Upper lobe of right lung (tissue), 1 donor: ENCODE measurements at places on chromosomes 7 and 10. TPM values are rescaled to one million over a fixed set of nuclear protein-coding genes. Genes with fewer than 3 reads are reported as not detected.

Gene HOXA4
- 7.1 TPM for total RNA-seq

- H3K27me3 ChIP-seq, result no peaks in the 10 kb centered on the region
- DNase-seq, result no peak
- H3K4me3 ChIP-seq, result no peak overlapping the region
- no peak overlapping the region for H3K27ac ChIP-seq
Observed at GRCh38 chr10:70378122-70378521, 4.3 kb downstream of the LRRC20 start.

DNA sequence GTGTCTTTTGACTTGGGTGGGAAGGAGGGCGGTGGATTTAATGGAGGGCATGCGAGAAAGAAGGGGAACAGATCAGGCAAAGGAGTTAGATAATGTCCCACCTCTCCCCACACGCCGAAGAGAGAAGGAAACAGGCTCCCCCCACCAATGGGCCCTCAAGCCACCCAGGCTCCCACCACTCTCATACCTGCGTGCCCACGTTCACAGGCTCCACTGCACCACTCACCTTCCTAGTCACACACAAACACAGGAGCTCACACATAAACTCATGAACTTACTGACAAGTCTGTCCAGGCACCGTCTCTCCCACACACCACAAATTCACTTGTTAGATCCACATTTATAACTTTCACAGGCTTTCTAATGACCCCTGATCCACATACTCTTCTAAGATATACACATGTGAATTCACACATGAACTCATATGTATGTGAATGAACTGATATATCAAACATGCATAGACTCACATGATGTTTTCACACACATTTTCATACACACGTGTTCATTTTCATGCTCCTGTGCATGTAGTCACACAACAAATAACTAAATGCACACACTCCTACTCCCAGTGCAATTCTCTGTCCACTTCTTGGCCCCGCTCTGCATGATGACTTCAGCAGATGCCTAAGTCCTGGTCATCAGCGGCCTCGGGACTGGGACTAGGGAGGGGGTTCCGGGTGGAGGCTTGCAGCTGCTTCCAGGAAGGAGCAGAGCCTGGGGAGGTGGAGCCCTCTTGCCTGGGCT, 1.5 kb downstream of the LZTS2 start:
- peak overlapping the region; percentile 92 for H3K4me3 ChIP-seq
- H3K4me1 ChIP-seq, result peaks cover 43% of the 10 kb centered on the region
- H3K36me3 ChIP-seq, result peaks cover 36% of the 10 kb centered on the region
- H3K27me3 ChIP-seq, result no peaks in the 10 kb centered on the region
- H3K27ac ChIP-seq, result peak overlapping the region; percentile 87

GRCh38 chr7:156160811-156161210, 348.5 kb upstream of the SHH start:
- H3K27me3 ChIP-seq, result no peaks in the 10 kb centered on the region
- no peaks in the 10 kb centered on the region for H3K4me1 ChIP-seq
- DNase-seq, result peak; percentile 72

Gene SCART1
- total RNA-seq, result 2.6 TPM

GRCh38 chr10:11489591-11489990, 121.9 kb downstream of the USP6NL start:
- no peak for DNase-seq
- H3K36me3 ChIP-seq, result peaks cover 26% of the 10 kb centered on the region
- H3K4me1 ChIP-seq, result no peaks in the 10 kb centered on the region
- H3K27me3 ChIP-seq, result no peaks in the 10 kb centered on the region
- H3K4me3 ChIP-seq, result no peak overlapping the region
- no peak overlapping the region for H3K27ac ChIP-seq

- DNase-seq, result no peak
- H3K4me3 ChIP-seq, result peak overlapping the region; percentile 89
- peaks cover 61% of the 10 kb centered on the region for H3K4me1 ChIP-seq
- H3K27me3 ChIP-seq, result no peaks in the 10 kb centered on the region
- H3K36me3 ChIP-seq, result no peaks in the 10 kb centered on the region
Observed at GRCh38 chr7:2404714-2405119, 1.3 kb downstream of the CHST12 start.

DNA sequence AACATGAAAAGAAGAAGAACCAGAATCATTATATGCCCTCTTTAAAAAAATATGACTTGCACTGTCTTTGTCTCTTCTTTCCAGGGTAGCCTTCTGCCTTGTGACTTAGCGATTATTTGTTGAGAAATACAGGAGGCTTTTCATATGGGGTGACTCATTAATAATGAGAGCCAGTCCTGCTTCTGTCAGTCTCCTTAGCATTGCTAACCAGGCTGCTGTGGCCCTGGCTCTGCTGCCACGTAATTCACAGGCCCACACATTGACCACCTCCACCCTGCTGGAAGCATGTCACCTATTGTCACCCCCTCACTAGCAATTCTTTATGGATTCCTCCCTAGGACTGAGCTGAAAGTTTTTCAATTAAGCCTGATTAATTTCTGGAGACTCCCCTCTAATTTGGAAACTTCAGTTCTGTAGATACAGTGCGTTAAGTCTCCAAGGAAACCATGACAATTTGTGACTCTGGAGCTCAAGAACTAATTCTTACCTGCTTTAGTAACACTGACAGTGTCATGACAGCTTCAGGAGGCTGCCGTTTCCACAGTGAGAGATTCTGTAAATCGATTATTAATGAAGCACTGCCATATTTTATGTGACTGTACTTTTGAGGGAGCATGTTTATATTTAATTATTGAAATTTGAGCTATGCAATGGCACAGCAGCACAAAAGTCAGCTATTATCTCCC, 267.9 kb upstream of the SP8 start:
- DNase-seq, result no peak
- no peaks in the 10 kb centered on the region for H3K27me3 ChIP-seq

Gene CALML5
- not detected for total RNA-seq

Gene TAS2R5
- 2.2 TPM for total RNA-seq

Gene TUBAL3
- not detected for total RNA-seq

GRCh38 chr10:128744811-128745305, 618.6 kb upstream of the MKI67 start:
- no peaks in the 10 kb centered on the region for H3K27me3 ChIP-seq
- no peak overlapping the region for H3K27ac ChIP-seq
- no peaks in the 10 kb centered on the region for H3K4me1 ChIP-seq

Gene ELAPOR2
- 127 TPM for total RNA-seq

Gene FBXO24
- total RNA-seq, result 1.4 TPM

GRCh38 chr10:112988839-112989406, 38.9 kb downstream of the TCF7L2 start:
- no peaks in the 10 kb centered on the region for H3K27me3 ChIP-seq
- no peak for DNase-seq
- peaks cover 28% of the 10 kb centered on the region for H3K4me1 ChIP-seq
- no peak overlapping the region for H3K4me3 ChIP-seq
- H3K36me3 ChIP-seq, result no peaks in the 10 kb centered on the region

DNA sequence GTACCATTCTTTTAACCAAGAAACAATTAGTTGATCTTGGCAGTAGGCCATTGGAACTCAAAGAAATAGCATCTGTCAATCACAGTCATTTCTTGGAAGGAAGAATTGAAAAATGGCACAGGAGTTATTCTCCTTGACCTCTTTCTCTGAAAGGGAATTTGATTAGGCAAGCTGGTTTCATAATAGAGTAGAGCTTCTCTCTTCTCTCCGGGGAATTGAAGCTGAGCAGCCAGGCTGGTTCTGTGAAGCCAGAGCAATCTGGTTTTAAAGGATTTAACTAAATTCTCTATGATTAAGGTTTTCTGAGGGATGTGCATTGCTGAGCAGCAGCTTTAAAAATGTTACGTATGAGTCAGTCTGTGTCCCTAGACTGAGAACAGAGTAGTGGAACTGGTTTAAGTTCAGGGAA, 70.2 kb downstream of the AHCYL2 start:
- no peak for DNase-seq
- H3K36me3 ChIP-seq, result no peaks in the 10 kb centered on the region
- H3K4me3 ChIP-seq, result no peak overlapping the region
- H3K27ac ChIP-seq, result no peak overlapping the region
- no peaks in the 10 kb centered on the region for H3K27me3 ChIP-seq

- H3K4me1 ChIP-seq, result no peaks in the 10 kb centered on the region
- H3K4me3 ChIP-seq, result no peak overlapping the region
- no peaks in the 10 kb centered on the region for H3K36me3 ChIP-seq
- no peaks in the 10 kb centered on the region for H3K27me3 ChIP-seq
Observed at GRCh38 chr7:41133690-41134299, 569.1 kb downstream of the INHBA start.
